ENCODE measurements at places on chromosomes 12 and 14.
A peak's percentile ranks its signal among the peaks of the same experiment; 100 is the strongest.

DNA sequence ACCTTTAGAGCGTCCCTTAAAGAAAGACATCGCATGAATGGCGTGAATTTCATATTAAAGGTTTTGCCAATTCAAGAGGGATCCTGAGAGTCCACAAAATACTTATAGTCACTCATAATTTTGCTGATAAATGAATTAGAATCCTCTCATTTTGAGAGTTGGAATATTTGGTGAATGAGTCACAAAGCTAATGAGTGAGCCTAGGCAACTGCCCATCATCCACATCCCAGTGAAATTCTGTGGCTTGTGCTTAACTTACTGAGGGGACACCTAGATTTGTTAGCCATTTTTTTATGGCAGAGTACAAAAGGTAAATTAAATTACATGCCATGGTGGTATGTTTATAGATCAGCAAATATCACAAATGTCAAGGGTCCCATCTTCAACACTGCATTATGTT, 12.7 kb upstream of the NOXRED1 start:
- DNase-seq = no peak

DNA sequence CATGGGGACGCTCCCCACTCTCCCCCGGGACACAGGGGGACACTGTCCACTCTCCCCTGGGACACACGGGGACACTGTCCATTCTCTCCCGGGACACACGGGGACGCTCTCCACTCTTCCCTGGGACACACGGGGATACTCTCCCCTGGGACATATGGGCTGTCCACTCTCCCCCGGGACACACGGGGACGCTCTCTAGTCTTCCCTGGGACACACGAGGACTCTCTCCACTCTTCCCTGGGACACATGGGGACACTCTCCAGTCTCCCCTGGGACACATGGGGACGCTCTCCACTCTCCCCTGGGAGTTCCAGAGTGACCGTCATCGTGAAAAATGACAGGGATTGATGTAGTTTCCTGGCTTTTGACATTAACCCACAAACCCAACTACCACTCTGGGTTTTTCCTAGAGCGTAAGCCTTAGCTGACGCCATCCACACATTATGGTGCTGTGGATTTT, 3.0 kb upstream of the P2RX2 start:
- DNase-seq = no peak

GRCh38 chr14:89700801-89701200, 253.7 kb downstream of the EFCAB11 start:
- no peak for DNase-seq

- peak; percentile 61 for DNase-seq
Measured at GRCh38 chr12:108750526-108750925, 19.2 kb upstream of the CORO1C start.

- DNase-seq = no peak
Measured at GRCh38 chr14:96135285-96135684, 69.4 kb upstream of the BDKRB2 start.

DNA sequence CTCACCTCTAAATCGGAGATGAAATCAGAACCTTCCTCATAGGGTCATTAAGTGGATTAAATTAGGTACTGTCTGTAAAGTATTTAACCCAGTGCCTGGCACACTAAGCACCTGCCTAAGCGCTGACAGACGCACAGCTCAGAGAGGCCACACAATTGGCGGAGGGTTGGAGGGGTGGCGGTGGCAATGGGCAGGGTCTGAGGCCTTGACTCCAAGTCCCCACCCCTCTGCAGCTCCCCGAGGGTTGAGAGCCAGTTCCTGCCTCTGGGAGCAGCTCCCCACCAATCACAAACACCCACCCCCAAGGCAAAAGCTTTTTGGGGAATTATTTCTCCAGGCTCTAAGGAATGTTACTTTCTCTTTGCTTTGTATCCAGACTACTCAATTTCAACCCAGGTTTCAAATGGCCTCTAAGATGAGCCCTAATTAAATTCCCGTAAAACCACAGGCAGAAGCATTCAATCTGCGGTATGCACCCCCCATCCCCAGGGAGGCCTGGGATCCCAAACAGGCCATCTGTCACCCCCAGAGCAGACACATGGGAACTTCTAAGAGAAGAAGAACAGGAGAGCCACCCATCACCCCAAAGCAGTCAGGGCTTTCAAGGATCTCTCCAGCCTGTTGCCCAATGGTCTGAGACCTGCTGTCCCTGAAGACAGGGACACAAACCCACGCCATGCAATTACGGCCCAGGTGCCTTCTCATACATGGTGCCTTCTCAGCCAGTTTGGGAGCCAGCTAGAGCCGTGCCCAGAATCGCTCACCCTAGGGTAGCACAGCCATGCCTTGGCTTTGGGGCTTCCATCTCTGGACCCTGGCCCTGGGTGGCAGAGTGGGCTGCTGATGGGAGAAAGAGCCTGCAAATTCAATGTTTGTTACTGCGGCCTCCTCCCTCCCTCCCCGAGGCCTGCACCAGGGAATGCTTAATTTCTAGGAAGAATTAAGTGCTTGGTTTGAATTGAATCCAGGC, 66.1 kb downstream of the CHGA start:
- DNase-seq = no peak

DNA sequence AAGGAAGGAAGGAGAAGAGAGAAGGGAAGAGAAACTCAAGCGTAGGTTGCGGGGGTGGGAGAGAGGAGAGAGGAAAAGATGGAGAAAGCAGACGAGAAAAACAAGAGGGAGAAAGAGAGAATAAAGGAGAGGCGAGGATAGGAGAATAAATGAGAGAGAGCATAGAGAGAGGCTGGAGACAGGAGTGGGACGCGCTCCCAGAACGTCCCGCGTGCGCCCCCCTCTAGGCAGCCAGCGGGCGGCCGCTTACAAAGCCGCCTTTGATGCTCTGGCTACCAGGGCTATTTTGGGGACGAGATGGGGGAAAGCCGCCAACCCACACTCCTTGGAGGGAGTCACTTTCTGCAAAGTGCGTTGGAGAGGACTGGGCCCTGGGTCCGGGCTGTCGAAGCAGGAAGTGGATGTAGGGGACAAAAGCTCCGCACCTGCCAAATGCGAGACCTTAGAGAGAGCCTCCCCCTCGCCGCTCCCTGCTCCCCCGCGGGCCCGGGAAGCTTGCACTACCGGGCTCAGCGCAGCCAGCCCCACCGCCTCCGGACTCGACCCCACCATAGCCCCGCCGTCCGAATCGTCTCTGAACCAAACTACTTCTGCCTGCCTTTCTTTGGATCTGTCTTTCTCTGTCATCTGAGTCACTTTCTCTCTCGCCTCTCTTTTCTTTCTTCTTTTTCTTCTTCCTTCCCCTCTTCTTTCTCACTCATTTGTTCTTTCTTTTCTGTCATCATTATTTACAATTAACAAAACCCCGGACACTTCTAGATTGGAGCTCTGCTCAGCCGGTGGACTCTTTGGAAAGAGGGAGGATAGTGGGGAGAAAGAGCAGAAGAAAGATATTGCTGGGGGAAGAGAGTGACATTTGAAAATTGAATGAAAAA, 8.0 kb downstream of the ASCL1 start:
- DNase-seq = no peak

- DNase-seq = no peak
Measured at GRCh38 chr14:102212356-102212755, 72.7 kb downstream of the WDR20 start.

- no peak for DNase-seq
Measured at GRCh38 chr12:7155471-7156034, 25.4 kb downstream of the CLSTN3 start.

- DNase-seq = peak; percentile 84
Measured at GRCh38 chr12:53174881-53175491, 5.5 kb upstream of the ZNF740 start.

- peak; percentile 71 for DNase-seq
Measured at GRCh38 chr14:63032076-63032475, 13.2 kb downstream of the KCNH5 start.

- DNase-seq = peak; percentile 21
Measured at GRCh38 chr12:10540776-10541205, 35.1 kb downstream of the EIF2S3B start.

- no peak for DNase-seq
Measured at GRCh38 chr14:101476916-101477553, 84.3 kb upstream of the DIO3 start.

DNA sequence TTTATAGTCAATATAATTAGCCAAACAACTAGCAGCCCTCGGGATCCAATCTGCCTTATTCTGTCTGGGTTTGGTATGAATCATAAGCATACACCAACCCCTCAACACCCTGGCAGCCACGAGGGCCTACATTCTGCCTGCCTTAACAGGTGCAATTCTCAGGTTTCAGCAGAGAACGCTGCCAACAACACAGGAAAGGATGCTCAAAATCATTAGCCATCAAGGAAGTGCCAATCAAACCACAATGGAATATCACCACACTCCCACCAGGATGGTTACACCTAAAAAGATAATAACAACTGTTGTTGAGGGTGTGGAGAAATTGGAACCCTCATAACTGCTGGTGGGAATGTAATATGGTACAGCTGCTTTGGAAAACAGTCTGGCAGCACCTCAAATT, 122.8 kb downstream of the TTC7B start:
- DNase-seq = no peak

DNA sequence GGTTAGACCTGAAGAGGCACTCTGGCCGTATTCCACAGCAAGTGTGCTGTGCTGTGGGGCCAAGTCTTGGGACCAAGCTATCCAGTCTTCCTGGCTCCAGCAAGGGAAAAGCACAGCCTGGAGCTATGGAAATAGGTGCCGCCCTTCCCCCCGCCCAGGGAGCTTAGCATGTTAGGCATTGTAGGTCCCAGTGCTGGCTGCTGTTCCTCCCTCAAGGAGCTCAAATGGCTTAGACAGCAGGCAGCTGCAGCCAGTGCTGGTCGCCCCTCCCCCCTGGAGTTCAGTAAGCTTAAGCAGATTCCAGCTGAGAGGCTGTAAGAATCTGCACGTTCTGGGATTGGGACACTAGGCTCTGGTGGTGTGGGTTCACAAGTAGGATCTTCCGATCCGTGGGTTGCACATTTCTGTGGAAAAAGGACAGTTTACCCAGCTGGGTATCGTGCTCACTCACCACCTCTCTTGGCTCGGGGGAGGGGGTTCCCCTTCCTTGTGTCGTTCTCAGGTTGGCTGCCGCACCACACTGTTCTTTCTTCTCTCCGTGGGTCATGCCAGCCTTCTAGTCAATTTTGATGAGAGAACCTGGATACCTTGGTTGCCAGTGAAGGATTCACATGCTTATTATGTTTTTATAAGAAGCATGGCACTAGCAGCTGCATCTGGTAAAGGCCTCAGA, 127.3 kb downstream of the CNTN1 start:
- no peak for DNase-seq

DNA sequence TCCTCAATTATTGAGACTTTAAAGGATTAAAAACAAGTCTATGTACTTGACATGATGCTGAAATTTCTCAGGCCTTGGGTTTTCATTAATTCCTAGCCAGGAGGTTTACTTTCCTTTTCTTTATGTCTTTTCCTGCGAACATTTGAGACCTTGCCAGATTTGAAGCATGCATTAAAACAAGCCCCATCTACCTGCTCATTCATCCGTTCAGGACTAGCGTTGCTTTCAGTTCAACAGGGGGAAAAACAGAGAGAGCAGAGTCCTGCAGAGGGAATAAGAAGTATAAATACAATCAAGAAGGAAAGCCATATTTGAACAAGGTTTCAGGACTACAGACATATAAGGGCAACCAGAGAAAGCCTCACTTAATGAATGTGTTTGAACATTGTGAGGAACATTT, 542.4 kb downstream of the DIO2 start:
- no peak for DNase-seq

DNA sequence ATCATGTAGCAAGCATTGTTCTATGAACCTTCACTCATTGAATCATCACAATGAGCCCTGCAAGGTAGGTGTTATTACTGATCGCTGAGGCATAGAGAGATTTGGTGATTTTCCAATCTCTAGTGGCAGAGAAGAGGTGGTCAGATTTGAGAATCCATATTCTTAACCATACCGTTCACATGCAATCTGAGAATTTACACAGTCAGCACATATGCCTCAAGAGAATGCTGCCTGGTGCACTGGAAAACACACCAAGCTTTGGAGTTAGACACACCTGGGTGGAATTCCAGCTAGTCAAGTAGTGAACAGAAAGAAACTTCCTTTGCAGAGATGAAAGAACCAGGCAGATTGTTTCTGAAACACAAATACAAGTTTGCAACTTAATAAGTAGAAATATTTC, 94.1 kb downstream of the LGR5 start:
- DNase-seq = no peak

DNA sequence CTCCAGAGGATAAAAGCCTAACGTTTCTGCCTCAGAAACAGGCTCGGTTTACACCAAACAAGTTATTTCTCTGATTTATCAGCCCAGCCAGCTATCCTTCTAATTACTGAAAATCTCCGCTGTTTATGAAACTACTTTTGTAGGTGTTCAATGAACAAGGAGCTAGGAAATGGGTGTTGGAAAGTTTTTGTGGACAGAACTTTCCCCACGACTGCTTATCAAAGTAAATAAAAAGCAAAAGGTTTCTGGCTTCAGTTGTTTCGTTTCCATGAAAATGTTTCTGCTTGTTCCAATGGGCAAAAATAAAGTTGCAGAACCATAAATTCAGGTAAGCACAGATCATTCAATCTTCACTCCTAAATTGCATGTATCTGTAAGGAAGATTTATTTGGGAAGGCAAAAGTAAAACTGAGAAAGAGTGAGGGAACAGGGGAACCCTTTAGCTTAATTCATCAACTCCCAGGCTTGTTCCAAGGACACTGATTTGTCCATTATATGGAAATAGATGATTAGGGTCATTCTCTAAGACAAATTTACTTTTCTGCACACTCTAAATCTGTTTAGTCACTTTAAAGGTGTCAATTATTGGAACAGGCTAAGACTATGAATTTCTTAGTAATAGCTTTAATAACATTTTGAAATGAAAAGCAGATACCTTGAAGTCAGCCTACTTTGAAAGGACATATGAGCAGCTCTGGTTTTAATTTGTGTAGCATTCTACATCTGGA, 175.9 kb upstream of the CDKN3 start:
- DNase-seq = no peak

GRCh38 chr12:33825442-33825841, 196.9 kb upstream of the ALG10 start:
- peak; percentile 14 for DNase-seq

GRCh38 chr12:81389550-81390099, 311.7 kb downstream of the ACSS3 start:
- DNase-seq = no peak

- peak; percentile 98 for DNase-seq
Measured at GRCh38 chr12:104668274-104668718, 211.5 kb downstream of the CHST11 start.

GRCh38 chr12:67155863-67156262, 113.3 kb upstream of the CAND1 start:
- DNase-seq = peak; percentile 87

- peak; percentile 55 for DNase-seq
Measured at GRCh38 chr12:76595056-76595455, 35.5 kb upstream of the OSBPL8 start.

- DNase-seq = peak; percentile 47
Measured at GRCh38 chr14:25001156-25001555, 48.8 kb downstream of the STXBP6 start.

GRCh38 chr12:24057920-24058476, 108.5 kb upstream of the SOX5 start:
- no peak for DNase-seq

- DNase-seq = no peak
Measured at GRCh38 chr12:67290378-67290777, 21.2 kb downstream of the CAND1 start.

- no peak for DNase-seq
Measured at GRCh38 chr14:66056926-66057552, 429.1 kb upstream of the CCDC196 start.
